ENCODE measurements at places on chromosomes 11 and 22. TPM values are rescaled to one million over a fixed set of nuclear protein-coding genes. Genes with fewer than 3 reads are reported as not detected.

DNA sequence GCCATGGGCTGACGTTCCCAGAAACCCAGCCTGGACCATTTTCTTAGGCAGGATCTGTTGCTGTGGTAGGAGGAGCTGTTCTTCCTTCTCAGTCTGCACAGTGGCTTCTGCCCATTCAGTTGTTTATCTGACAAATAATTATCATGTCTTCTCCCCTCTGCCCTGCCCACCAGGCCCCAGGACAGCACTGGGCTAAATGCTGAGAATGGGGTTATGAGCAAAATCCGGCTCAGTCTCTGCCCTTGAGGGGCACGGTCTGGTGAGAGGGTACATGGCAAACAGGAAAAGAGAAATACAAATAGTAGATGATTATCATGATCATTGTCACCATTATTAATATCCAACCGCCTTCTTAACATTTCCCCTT lies 42.9 kb downstream of the C11orf96 start:
- peaks cover 4% of the 10 kb centered on the region for H3K27me3 ChIP-seq
- DNase-seq = no peak
- H3K4me3 ChIP-seq = no peak overlapping the region
- no peak overlapping the region for H3K27ac ChIP-seq
- no peaks in the 10 kb centered on the region for H3K4me1 ChIP-seq

- peaks cover 7% of the 10 kb centered on the region for H3K4me1 ChIP-seq
- H3K36me3 ChIP-seq = no peaks in the 10 kb centered on the region
- no peak overlapping the region for H3K27ac ChIP-seq
- no peak for DNase-seq
Observed at GRCh38 chr22:47030881-47031627, 268.6 kb downstream of the TBC1D22A start.

- H3K4me3 ChIP-seq = no peak overlapping the region
- H3K27ac ChIP-seq = no peak overlapping the region
- no peaks in the 10 kb centered on the region for H3K36me3 ChIP-seq
- no peaks in the 10 kb centered on the region for H3K4me1 ChIP-seq
Observed at GRCh38 chr11:131486100-131486499, 115.7 kb downstream of the NTM start.

GRCh38 chr22:33919391-33920196 lies 682 bp downstream of the LARGE1 start:
- peaks cover 5% of the 10 kb centered on the region for H3K4me1 ChIP-seq
- no peak overlapping the region for H3K27ac ChIP-seq

EIF3L gene
- total RNA-seq = 462 TPM

DNA sequence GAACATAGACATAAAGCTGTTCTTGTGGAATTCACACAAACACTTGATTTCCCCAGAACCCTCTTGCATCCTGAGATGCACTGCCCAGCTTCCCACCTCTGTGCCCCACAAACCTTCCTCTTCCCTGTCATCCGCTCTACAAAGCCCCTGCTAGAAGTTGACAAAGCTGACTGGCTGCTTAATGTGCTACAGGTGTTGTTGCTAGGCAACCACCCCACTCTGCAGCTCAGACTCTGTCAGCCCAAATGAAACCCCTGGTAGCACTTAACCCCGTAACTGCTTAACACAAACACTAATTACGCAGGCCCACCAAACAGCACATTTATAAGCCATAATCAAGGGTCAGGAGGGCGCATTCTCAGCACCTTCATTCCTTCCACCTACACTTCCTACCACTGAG lies 172.0 kb upstream of the CADM1 start:
- no peak overlapping the region for H3K4me3 ChIP-seq
- no peak overlapping the region for H3K27ac ChIP-seq
- H3K27me3 ChIP-seq = no peaks in the 10 kb centered on the region
- H3K4me1 ChIP-seq = no peaks in the 10 kb centered on the region
- no peak for DNase-seq

- no peaks in the 10 kb centered on the region for H3K36me3 ChIP-seq
- H3K27me3 ChIP-seq = no peaks in the 10 kb centered on the region
- DNase-seq = no peak
- no peaks in the 10 kb centered on the region for H3K4me1 ChIP-seq
Observed at GRCh38 chr22:27670701-27671412, 130.7 kb downstream of the MN1 start.

DNA sequence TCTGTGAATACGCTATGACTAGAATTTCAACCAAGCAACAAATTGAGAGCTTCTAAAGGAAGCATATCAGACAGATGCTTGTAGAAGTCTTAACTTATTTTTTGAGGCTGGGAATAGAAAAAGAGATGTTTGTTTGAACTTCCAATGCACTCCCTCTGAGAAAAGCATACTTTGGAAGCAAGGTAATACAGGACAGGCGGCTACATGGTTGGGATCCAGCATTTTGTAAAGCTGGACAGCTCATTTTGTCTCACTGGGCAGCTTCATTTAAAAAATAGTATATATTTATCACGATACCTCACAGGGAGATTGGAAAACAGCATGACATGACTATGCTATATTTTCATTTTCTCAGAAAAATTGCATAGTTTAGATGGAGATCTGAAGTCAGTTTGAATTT lies 821.3 kb upstream of the API5 start:
- no peaks in the 10 kb centered on the region for H3K36me3 ChIP-seq
- no peaks in the 10 kb centered on the region for H3K27me3 ChIP-seq
- DNase-seq = no peak
- no peak overlapping the region for H3K4me3 ChIP-seq
- H3K27ac ChIP-seq = no peak overlapping the region

ASPHD2 gene
- total RNA-seq = 14.2 TPM

DNA sequence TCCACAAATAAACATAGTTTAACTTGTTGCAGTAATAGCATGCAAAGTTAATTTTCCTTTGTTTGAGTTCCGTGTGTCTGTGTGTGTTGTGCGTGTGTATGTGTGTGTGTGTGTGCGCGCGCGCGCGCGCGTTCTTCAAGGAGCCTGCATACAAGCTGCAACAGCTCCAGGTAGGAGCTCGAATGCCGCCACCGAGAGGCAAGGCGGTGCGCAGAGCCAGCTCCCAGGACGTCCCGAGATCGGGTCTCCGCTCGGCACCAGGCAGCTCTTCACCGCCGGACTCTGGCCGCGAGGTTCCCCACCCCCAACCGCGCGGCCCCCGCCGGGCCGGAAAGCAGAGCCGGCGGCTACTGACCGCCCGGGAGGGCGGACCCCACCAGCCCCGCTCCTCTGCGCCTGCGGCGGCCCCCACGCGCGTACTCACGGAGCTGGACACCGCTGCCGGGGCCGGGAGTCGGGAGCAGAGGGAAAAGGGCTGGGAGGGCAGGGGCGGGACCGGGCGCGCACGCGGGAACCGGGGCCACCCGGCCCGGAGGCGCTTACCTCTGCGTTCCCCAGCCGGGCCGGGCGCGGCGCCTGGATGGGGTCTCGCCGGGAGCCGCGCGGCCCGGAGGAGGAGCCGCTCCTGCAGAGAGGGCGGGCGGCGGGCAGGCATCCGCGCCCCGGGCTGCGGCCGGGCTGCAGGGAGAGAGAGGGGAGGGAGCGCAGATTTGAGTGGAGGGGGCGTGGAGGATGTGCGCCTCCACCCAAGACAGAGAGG lies 40.4 kb upstream of the AKIP1 start:
- H3K4me3 ChIP-seq = peak overlapping the region; percentile 61
- H3K27ac ChIP-seq = no peak overlapping the region
- H3K27me3 ChIP-seq = peaks cover 62% of the 10 kb centered on the region
- H3K36me3 ChIP-seq = no peaks in the 10 kb centered on the region

DNA sequence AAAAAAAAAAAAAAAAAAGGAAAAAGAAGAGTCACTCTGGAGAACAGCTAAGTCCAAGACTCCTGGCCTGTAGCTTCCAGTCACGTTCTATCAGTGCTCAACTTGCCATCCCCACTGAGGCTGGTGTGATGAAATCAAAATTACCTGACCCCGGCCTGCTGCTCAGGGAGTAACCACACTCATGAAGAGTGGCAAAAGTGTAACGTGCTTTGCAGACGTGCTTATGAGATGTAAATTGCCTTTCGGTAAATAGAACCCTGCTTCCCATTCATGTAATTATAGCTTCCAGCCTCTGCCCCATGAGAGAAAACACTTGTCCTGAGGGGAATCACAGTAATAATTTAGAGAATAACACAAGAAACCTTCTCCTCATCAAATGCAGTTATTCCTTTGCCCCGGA lies 28.2 kb upstream of the CHKA start:
- DNase-seq = no peak
- H3K27me3 ChIP-seq = no peaks in the 10 kb centered on the region
- no peak overlapping the region for H3K4me3 ChIP-seq
- H3K27ac ChIP-seq = no peak overlapping the region
- H3K4me1 ChIP-seq = no peaks in the 10 kb centered on the region

GRCh38 chr11:26753723-26754504 lies 32.1 kb upstream of the SLC5A12 start:
- H3K36me3 ChIP-seq = no peaks in the 10 kb centered on the region
- no peaks in the 10 kb centered on the region for H3K4me1 ChIP-seq
- H3K27me3 ChIP-seq = no peaks in the 10 kb centered on the region
- no peak overlapping the region for H3K4me3 ChIP-seq

GRCh38 chr11:79902493-79902892 lies 461.7 kb upstream of the TENM4 start:
- H3K27ac ChIP-seq = no peak overlapping the region
- no peaks in the 10 kb centered on the region for H3K36me3 ChIP-seq
- no peak for DNase-seq
- H3K4me3 ChIP-seq = no peak overlapping the region

GRCh38 chr11:48024635-48025071 lies 44.3 kb downstream of the PTPRJ start:
- DNase-seq = no peak
- peaks cover 53% of the 10 kb centered on the region for H3K4me1 ChIP-seq
- peaks cover 50% of the 10 kb centered on the region for H3K36me3 ChIP-seq
- peak overlapping the region; percentile 15 for H3K27ac ChIP-seq

GRCh38 chr11:29153078-29153477 lies 863.8 kb downstream of the KCNA4 start:
- H3K4me1 ChIP-seq = no peaks in the 10 kb centered on the region
- H3K27me3 ChIP-seq = no peaks in the 10 kb centered on the region
- no peak overlapping the region for H3K4me3 ChIP-seq
- no peak for DNase-seq
- no peak overlapping the region for H3K27ac ChIP-seq

DNA sequence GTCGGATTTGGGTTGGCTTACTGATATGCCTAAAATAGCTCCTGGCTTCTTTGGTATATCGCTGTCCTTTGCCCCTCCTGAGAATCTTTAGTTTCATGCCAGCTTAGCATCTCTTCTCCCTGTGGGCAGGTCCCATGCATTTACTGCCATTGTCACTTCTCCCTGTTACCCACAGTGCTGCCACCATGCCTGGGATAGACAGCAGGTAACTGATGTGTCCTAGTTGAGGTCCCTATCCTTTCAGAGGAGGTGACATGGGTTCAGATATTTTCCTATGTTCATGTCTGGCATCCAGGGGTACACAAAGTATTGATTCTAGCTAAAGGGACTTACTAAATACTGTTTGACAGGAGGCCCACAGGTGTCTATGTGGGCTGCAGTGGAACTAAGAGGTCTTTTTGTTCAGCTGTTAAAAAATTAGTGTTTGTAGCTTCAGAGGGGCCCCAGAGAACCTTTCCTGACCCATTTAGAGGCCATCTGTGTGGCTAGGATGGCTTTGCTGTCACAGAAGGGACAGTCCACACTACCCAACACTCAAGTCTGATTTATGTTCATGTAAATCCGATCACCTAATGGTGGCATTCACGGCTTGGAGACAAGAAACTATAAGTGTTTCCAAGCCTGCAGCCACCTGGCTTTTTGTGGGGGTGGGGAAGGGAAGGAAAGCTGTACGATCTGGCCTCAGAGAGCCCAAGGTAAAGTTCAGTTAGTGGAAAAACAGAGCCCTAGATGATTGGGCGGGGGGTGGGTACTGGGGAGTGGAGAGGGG lies 8.5 kb downstream of the TIMP3 start:
- no peak overlapping the region for H3K27ac ChIP-seq
- no peaks in the 10 kb centered on the region for H3K4me1 ChIP-seq
- H3K36me3 ChIP-seq = no peaks in the 10 kb centered on the region

DNA sequence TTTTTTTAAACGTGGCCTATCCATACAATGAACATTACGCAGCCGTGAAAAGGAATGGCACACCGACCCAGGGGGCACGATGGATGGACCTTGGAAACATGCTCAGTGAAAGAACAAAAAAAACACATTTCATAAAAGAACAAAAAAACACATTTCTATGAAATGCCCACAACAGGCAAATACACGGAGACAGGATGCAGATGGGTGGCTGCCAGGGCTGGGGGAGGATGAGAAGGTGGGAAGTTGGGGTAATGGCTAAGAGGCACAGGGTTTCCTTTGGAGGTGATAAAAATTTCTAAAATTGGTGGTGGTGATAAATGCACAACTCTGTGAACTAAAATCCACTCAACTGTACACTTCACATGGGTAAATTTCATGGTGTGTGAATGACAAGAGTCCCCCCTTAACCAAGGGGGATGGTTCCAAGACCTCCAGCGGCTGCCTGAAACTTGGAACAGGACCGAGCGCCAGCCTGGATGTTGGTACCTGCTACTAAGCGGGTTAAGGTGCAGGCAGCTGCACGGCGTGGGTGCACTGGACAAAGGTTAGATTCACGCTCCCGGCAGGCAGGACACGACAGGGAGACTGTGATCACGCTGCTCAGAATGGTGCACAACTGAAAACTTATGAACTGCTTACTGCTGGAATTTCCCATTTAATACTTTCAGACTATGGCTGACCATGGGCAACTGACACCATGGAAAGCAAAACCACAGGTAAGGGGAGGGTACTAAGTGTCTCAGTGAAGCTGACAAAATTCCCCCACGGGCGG lies 16.5 kb downstream of the BRD1 start:
- H3K27ac ChIP-seq = no peak overlapping the region
- peaks cover 64% of the 10 kb centered on the region for H3K36me3 ChIP-seq
- no peaks in the 10 kb centered on the region for H3K27me3 ChIP-seq
- no peak for DNase-seq
- H3K4me1 ChIP-seq = peaks cover 66% of the 10 kb centered on the region

GRCh38 chr11:17383461-17383860 lies 5.0 kb downstream of the KCNJ11 start:
- peaks cover 14% of the 10 kb centered on the region for H3K27me3 ChIP-seq
- H3K4me1 ChIP-seq = no peaks in the 10 kb centered on the region
- no peak for DNase-seq
- no peak overlapping the region for H3K4me3 ChIP-seq

- no peaks in the 10 kb centered on the region for H3K4me1 ChIP-seq
- H3K4me3 ChIP-seq = no peak overlapping the region
- H3K27ac ChIP-seq = no peak overlapping the region
- no peaks in the 10 kb centered on the region for H3K27me3 ChIP-seq
- no peak for DNase-seq
- no peaks in the 10 kb centered on the region for H3K36me3 ChIP-seq
Observed at GRCh38 chr22:50074551-50075530, 10.4 kb downstream of the MLC1 start.
